AG04449 (cell line): ENCODE measurements at places on chromosomes 13 and 19.

DNA sequence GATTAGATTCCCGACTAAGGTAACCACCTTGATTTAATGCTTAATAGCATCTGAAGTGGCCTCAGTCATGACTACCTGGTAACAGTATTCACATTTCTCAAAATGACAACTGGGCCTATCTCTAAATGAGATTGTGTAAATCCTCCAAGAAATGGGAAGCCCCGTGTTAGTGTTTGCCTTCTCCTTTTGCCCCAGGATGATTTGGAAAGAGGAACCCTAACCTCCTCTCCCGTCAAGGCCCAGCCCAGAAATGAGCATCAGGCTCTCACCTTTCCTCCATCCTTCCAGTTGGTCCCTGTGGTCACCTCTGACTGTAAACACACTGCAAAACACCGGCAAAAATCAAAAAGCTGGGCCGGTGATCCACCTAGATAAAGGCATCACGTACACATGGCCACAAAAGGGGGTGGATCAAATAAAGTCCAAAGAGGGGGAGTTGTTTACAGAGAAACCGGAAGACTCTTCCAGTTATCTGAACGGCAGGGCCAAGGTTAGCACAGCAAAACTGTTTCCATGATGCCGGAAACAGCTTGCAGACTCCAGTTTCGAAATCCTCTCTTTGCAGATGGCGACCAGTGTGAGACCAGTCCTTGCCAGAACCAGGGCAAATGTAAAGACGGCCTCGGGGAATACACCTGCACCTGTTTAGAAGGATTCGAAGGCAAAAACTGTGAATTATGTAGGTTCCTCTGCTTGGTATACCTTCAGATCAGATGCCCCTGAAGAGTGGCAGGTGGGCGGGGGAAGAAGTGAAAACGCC, 16.4 kb downstream of the F10 start:
- DNase-seq = no peak

DNA sequence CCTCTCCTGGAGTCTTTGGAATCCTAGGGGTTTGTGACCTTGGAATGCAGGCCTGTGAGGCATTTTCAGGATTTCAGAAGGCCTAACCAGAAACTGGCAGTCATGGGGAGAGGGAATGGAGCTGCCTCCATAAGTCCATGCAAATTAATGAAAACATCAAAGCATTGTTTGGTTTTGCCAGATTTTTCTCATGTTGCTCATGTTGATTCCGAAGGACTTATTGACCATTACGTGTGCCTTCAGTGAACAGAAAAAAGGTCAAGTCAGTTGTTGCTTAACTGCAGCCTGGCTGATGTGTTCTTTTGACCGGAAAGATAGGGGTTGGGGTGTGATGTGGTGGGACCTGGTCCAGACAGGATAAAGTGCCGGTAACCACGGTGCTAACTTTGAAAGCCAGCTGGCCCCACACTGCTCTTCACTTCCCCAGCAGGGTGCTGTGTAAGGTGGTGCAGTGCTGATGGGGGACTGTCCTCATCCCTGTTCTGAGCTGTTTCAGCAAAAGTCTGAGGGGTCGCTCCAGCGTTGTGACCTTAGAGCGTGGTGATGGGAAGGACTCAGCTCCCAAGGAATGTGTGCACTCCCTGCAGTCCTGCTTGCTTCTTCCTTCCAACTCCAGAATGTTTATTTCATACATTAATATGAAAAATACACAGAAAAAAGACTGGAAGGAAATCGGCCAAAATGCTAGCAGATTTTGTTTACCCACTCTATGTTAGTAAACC, 3.5 kb downstream of the RNF113B start:
- peak; percentile 98 for DNase-seq

DNA sequence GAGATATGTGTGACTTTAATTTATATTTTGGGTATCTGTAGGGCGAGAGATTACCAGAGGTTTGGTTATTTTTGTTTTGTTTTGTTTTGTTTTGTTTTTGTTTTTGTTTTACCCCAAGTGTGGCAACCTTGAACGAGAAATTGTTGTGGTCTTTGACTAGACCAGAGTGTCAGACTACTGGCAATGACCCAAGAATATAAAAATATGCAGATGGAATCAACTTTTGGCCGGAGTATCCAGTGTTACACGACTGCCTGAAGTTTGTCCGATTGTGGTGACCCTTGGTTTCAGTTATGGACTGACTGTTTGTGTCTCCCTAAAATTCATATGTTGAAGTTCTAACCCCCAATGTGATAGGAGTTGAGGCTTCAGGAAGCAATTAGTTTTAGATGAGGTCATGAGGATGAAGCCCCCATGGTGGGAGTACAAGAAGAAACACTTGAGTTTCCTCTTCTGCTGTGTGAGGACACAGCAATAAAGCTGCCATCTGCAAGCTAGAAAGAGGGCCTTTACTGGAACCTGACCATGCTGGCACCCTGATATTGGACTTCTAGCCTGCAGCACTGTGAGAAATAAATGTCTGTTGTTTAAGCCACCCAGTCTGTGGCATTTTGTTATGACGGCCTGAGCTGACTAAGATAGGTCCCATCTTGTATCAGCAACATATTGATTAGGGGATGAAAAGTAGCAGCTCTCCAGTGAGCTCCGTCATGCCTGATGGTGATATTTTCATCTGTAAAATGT, 261.7 kb downstream of the MTUS2 start:
- DNase-seq = no peak

DNA sequence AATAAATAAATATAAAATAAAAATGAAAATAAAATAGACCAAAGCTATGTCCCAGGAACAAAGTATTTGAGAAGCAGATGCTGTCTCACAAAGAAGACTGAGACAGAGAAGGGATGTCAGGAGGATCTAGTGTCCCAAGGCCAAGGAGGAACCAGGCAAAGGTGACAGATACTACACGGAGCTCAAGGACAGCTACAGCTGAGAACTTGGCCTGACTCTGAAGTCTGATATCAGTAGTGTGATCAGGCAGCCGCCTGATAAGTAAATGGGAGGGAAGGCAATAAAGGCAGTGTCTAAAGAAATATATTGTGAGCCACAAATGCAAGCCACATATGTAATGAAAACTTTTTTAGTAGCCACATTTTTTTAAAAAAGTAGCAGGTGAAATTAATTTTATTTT, 20.4 kb upstream of the NANOS3 start:
- no peak for DNase-seq

DNA sequence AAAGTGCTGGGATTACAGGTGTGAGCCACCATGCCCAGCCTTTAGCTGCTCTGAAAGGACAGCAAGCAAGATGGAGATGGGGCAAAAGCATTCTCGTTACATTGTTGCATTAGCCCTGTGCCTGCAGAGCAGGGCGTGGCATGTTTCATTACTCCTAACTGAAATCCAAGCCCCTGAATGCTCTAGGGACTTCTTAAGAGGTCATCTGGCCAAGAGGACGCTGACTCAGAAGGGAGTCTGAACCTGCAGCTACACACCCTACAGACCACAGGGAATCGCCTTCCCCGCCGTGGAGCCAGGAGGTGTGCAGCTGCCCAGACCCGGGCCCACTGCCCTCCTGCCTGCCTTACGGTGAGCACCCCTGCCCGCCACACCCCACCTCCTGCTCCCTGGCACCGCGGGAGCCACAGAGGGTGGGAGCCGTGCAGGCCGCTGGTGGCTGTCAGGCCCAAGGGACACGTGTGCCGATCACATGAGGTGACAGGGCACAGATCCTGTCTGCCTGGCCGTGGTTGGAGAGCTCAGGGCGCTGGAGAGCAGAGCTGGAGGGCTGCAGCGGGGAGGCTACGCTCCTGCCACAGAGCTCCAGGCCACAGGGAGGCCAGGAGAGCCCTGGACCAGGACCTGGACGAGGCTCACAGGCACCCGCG, 27.2 kb downstream of the ADPRHL1 start:
- DNase-seq = no peak

GRCh38 chr13:110216398-110217041, 90.4 kb downstream of the COL4A1 start:
- no peak for DNase-seq

DNA sequence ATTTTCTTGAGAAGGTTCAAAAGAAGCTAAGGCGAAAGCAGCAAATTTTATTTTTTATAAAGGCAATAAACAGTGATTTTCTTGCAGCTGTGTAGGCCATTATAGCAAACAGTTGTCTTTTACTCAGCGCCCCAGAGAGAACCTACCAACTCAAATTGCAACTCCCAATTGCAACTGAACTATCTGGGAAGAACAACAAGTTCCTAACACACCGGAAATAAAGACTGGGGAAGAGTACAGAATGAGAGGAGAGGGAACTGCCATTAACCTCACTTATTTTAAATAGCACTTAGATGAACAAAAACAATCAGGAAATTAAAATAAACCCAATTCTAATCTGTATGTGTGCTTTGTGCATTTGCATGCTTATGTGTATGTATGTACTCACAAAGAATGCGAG, 171.1 kb downstream of the KCTD12 start:
- DNase-seq = no peak

DNA sequence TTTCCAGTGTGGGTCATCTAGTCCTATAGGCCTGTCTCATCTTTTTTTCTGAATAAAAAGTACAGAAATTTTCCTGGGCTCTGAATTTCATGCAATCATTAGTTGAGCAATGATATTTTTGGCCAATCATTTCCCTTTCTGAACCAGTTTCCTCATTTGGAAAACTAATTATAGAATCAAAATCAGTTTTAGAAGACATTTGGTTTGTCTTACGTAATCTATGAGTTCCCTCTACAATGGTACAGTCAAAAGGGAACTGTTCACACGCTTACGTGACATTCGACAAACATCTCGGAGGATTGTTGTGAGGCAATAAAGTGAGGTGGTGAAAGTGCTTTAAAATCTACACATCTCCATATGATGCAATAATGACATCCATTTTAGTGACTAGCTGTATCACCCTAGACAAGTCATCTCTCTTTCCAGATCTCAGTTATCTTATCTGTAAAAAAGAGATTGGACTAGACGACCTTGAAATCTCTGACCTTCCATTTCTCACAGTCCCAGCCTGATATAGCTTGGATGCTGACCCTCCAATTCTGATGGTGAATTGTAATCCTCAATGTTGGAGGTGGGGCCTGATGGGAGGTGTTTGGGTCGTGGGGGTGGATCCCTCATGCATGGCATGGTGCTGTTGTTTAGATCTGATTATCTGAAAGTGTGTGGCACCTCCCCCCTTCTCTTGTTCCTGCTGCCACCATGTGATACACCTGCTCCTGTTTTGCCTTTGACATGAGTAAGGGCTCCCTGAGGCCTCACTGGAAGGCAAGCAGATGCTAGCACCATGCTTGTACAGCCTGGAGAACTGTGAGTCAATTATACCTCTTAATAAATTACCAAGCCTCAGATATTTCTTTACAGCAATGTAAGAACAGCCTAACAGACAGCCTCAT, 26.7 kb downstream of the FLT1 start:
- DNase-seq = no peak

DNA sequence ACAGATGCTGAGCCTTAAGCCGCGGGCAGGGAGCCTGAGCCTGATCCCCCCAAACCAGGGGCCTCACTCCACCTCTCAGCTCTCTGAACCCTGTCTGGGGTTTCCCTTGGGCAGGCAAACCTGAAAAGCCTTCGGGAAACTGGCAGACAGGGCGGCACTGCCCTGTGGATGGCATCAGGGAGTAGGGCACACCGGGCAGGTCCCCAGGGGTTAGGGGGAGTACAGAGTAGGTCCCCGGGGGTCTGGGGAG, 9.7 kb downstream of the MKNK2 start:
- no peak for DNase-seq

DNA sequence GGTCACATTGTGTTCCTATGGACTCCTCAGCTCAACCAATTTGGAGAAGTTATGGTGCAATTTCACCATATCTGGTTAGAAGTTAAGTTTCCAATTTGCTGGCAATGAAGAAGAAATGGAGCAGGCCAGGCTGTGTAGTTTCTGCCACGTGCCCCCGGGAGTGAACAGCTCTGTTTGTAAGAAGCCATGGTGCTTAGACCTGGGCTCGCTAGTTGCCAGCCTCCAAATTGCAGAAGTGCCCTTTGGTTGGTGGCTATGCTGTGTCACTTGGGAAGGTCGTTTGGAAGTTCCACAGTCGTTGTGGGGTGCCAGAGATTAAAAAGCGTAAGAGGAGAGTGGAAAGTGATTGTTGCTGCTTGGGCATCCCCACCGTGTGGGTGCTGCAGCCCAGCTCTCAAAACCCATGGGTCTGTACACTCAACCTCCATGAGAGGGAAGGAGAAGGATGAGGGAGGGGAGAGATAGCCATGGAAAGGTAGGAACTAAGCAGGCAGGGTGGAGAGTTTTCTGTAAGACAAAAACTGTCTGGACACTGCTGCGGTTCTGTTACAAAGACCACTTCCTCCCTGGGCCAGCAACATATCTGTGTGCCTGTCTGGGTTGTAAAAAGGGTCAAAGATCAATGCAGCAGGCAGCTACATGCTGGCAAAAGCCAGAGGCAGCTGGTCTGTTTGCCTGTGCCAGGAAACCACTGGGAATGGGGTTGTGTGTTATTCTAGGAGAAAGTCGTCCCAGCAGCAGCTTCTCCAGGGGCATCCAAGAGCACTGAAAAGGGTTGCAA, 10.8 kb downstream of the ALOX5AP start:
- DNase-seq = no peak

GRCh38 chr13:38981096-38981495, 9.5 kb downstream of the STOML3 start:
- DNase-seq = no peak

- DNase-seq = no peak
Observed at GRCh38 chr19:53823380-53824120, 564 bp downstream of the NLRP12 start.

GRCh38 chr13:102772042-102772425, 1.6 kb downstream of the TEX30 start:
- DNase-seq = no peak

- no peak for DNase-seq
Observed at GRCh38 chr13:30165071-30165470, 142.3 kb downstream of the KATNAL1 start.

GRCh38 chr19:55223291-55224037, 5.1 kb downstream of the TMEM86B start:
- DNase-seq = no peak

DNA sequence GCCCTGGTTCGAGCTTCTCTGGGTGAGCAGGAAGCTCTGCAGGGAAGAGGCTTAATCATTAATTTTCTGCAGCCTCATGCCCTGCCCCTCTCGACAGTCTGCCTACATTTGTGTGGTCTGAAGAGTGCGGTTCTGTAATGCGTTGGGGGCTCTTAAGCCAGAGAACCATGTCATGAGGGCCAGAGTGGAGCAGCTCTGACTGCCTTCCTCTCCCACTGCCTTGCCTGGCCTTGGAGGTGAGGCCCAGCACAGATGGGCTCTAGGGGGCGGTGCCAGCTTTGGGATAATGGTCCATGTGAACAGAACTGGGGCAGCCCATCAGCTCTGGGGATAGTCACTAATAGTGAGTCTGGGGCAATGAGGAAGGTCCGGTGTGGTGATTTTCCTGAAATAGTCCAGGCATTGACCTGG, 5.7 kb downstream of the FGF9 start:
- DNase-seq = no peak

GRCh38 chr19:7661744-7662538, 6.9 kb upstream of the RETN start:
- DNase-seq = no peak

DNA sequence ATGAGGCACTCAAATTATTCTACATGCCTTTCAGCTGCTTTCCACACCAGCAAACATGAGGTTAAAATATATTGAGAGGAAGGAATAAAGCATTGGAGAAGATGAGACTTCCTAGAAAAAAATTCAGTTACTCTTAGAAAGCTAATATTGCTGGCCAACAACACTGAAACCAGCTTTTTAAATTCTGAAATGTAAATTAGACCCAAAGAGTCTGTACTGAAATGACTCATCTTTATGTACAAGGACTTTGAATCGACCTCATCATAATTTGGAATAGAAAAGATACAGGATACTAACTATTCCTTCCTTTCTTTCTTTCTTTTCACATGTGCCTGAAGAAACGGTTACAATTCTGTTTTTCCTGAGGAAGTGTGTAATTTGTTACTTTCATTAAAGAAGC, 6.5 kb upstream of the HSPH1 start:
- no peak for DNase-seq

- DNase-seq = no peak
Observed at GRCh38 chr19:45146741-45147205, 14.0 kb downstream of the NKPD1 start.
